Activated effector memory CD4-positive, alpha-beta T cell treated with Interleukin-2 at 50 U/mL for 16 hours (primary cell): ENCODE measurements at places on chromosomes 11 and 22.

- no peak for DNase-seq
Measured at GRCh38 chr22:17012267-17012666, 4.2 kb upstream of the GAB4 start.

- no peak for DNase-seq
Measured at GRCh38 chr11:72597721-72598120, 76.5 kb downstream of the PDE2A start.

DNA sequence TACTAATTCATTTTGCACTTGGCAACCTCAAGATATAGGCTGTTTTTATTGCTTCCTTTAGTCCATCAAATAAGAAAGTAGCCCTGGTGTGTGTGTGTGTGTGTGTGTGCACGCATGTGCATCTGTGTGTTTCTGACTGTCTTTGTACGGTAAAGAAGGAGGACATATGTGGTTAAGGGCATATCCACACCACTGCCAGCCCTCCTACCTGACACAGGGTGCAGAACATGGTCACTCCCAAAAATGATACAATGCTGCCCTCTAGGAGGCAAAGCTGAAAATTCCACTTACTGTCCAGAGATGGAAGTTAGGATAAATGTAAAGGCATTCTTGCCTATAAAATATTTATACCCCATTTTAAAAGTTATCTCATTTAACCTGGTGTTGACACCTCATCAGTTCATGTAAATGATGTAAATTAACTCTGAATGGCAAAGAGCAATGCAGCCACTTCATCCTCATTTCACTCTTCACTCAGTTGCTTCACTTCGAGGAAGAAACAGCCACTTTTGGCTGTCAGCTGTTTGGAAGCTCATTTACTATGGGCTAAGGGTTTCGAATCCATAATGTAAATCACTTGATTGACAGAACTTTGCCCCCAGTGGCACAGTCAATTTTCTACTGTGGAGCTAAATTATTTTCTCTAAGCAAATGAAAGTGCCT is 83.1 kb upstream of the MTNR1B start:
- no peak for DNase-seq

DNA sequence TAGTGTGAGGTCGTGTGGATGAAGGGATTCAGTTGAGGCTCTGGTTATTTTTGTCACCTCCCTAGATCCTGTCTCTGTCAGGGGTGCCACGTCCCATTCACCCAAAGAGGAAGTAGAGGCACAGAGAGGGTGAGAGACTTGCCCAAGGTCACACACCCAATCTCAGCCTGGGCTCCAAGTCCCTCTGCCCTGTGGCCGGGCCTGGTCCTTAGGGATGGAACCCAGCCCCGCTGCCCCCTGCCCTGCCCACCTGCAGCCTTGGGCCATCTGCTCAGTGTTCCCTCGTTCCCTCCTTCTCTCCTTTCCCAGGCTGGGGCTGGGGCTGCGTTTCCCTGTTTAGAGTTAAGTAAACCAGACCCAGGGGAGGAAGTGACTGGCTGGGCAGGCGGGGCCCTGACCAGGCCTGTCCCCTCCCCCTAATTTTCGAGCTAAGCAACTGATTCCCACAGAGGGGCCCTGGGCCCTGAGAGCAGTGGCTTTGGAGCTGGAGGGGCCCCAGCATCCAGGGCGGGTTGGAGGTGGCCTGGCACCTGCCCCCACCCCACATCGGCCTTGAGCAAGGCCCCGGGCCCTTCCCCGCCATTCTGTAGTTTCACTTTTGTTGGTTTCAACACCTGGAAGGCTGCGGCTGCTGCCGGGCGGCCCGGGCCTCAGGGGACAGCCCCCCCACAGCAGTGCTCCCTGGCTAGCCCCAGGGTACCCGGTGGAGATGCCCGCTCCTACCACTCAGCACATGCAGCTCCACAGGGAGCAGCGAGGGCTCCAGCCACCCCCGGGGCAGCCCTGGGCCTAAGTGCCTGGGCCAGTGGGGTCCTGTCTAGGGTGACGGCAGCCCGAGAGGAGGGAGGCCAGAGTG is 1.5 kb downstream of the TCIRG1 start:
- peak; percentile 34 for DNase-seq

- no peak for DNase-seq
Measured at GRCh38 chr22:32823024-32823730, 21.7 kb downstream of the TIMP3 start.

DNA sequence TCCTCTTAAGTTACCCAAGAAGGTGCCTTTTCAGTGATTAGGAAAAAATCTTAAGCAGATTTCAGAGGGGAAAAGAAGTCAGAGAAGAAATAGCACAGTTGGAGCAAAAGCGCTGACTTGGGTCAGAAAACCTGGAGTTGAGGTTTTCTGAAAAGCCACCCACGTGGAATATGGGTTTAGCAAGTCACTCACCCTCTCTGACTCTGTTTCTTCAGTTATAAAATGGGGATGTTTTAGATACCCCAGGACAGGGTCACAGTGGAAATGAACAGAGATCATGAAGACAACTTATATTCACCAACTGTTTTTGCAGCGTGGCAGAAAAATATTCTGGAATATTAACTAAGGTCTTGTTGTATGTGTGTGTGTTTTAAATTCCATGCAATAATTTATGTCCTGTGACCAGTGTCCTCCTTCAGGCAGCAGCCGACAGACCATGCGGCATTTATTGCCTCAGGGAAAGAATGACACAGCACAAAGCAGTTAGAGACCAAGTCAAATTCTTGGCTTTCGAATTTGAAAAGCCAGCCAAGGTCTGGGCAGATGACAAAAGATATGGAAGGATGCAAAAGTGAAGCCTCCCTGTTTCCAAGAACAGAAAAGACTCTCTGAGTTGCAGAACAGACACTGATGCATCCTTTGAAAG is 119.9 kb downstream of the MIAT start:
- no peak for DNase-seq

DNA sequence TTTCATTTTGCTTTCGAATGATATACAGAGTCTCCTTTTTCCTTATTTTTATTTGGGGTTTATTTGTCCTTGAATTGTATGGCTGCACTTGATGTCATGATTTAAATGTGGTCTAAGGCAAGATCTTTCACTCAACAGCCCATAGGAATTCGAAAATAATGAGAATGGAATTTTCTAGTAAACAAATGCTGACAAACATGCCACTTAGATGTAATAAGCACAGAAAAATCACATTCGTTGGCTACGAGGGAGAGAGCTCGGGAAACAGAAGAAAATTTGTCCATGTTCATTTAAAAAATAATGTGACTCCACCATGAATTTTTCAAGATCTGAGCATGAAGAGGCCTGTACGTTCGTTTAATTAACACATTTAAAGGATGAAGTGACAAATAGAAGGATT is 73.0 kb downstream of the BLID start:
- no peak for DNase-seq

DNA sequence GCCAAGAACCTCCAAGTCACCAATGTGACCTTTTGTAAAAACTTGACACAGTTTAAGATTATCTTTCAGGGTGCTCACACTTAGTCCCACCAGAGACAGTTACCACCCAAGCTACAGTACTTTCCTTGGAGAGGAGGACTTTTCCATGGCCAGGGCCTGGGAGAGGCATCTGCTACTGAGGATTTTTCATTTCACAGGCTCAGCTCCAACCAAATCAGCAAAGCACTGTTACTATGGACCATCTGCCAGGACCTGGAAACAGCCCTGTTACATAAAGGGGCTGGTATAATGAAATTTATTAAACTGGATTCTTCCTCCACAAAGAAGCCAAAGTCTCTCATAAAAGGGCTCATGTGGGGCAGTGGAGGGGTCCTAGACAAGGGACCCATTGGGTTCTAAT is 38.6 kb downstream of the SERGEF start:
- no peak for DNase-seq

- no peak for DNase-seq
Measured at GRCh38 chr11:86558207-86558606, 114.2 kb downstream of the ME3 start.

DNA sequence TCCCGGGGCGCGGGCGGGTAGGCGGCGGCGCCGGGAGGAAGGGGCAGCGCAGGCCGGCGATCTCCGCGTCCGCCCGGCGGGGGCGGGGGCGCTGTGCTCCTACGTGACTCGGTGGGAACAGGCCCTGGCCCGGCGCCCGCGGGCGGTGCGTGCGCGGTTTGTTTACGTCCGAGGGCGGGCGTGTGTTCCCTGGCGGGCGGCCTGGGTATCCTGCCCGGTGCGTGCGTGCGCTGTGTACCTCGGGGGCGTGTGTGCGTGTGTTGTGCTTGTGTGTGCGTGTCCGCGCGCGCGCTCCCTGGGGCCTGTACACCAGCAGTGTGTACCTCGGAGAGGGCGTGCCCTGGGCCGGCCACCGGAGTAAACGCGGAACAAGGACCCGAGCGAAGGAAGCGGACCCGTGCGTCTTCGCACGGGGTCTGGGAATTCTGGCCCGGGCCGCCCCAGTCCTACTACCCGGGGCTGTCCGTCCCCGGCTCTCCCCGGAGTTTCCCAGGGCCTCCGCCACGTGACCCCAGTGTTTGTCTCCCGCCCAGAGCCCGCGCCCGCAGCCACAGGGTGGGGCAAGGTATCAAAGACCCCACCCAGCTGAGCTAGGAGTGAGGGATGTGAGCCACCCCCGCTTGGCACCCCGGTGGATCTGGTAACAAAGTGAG is 769 bp downstream of the MAFF start:
- DNase-seq: peak; percentile 47

GRCh38 chr11:28599656-28600055 is 491.5 kb downstream of the METTL15 start:
- no peak for DNase-seq

- DNase-seq: no peak
Measured at GRCh38 chr22:25137577-25138525, 61.8 kb upstream of the CRYBB3 start.

DNA sequence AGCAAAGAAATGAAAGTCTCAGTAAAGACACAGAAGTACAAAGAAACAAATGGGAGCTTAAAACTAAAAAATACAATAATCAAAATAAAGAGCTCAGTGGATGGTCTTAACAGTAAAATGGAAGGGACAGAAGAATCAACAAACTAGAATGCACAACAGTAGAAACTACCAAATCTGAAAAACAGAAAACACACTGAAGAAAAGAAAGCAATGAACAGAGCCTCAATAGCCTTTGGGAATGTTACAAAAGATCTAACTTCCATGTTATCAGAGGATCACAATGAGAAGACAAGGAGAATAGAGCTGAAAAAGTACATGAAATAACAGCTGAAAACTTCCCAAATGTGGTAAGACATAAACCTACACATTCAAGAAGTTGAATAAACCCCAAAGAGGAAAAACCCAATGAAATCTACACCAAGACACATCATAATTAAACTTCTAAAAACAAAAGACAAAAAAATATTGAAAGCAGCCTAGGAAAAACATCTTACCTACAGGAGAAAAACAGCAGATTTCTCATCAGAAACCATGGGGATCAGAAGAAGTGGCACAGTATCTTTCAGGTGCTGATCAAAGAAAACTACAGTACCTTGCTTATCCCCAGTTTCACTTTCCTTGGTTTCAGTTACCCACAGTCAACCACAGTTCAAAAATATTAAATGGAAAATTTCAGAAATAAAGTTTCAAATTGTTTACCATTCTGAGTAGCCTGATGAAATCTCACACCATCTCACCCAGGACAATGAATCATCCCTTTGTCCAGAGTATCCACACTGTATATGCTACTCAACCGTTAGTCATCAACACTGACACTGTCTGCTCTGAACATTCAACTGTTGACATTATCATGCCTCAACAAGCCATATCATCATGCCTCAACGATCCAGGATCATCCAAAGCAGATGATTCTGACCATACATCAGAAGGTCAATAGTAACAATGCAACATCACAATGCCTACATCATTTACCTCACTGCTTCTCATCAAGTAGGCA is 22.2 kb downstream of the RRAS2 start:
- no peak for DNase-seq

- DNase-seq: no peak
Measured at GRCh38 chr11:32450372-32450771, 15.0 kb upstream of the WT1 start.

DNA sequence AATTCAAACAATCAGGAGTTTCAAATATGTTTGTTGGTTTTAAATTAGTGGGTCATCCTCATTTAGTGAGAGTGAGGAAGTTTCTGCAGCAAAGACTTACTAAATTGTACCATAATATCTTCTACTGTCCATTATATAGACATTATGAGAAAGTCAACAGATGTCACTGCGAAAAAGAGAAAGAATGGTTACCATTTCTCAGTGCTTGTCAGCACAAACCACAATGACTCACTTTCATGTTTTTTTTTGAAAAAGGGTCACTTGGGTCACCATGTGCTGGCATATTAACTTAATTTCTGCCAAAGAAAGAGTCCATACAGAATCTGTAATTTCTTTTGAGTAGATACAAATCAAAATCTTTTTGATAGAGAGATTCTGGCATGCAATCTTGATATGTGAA is 924.6 kb upstream of the FAT3 start:
- DNase-seq: no peak

DNA sequence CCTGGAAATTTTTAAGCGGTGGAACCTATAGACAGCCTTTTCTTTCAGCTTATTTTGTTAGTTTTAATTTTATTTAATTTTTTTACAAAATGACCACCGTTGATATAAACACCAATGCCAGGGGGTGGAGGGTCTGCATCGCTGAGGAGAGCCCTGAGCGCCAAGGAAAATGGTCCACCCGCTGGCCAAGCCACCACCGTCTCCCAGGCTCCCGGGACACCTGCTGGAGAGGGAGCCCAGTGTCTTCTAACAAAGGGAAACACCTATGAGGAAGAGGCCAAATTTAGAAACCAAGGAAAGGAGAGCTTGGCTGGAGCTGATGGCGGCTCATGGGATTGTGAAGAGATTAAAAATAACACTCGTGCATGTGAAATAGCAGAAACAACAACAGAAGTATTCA is 288 bp upstream of the KRTAP5-8 start:
- DNase-seq: no peak

GRCh38 chr11:93654226-93654625 is 7.3 kb upstream of the CEP295 start:
- no peak for DNase-seq

DNA sequence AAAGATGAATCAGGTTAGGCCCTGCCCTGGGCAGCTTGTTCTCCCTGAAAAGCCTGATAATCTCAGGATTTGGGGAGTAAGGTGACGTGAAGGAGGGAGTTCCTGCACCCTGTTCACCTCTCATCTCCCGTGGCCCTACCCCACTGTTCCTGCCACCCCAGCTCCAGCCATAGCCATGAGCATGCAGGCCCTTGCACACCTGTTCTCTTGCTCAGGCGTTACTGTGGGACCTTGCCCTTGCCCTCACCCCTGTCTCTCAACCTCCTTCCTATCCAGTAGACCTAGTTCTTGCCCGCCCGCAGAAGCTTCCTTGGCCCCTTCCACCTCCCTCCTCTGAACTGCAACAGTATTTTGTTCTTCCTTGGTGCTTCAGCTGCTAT is 15.0 kb downstream of the TSKU start:
- DNase-seq: no peak

DNA sequence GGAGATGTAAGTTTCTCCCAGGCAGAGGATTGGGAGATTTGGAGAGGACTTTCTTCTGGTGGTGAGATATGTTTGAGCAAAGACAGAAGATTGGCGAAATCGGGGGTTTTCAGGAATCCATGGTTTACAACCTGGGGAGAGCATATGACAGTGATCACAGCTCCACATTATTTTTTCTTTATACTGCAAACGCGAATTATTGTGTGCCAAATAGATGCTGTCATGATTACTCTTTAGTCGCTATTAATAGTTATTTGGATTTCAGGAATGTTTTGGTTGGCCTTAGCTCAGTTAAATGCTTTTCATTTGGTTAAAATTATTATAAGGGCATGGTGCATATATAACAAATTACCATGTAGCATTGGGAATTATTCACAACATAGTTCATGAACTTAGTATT is 15.2 kb downstream of the ATXN10 start:
- DNase-seq: no peak
